ENCODE measurements at places on chromosomes 5 and 9.

- DNase-seq = no peak
Observed at GRCh38 chr5:160209917-160210316, 19.4 kb upstream of the FABP6 start.

GRCh38 chr5:52378237-52378636 is 409.5 kb upstream of the ITGA1 start:
- DNase-seq = no peak

DNA sequence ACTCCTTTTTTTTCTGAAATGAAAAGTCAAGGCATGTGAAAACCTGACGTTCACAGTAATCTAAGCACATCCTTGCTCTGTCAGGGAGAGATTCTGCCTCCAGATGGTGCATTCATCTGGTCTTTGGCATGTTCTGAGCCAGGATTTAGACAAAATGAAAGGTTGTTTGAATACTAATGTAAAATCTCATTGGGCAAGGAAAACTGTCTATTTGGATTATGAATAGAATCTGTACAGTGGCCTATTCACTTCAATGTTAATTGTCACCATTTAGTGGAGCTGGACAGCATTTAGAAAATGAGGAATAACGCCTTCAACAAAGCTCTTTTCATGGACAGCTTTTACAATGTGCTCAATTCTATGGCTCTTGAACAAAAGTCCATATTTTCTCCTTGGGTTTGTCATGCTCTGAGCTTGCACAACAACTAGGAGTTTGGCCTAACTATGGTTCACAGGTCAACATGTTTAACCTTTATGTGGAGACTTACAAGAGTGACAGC is 28.9 kb downstream of the ARHGEF28 start:
- DNase-seq = no peak

DNA sequence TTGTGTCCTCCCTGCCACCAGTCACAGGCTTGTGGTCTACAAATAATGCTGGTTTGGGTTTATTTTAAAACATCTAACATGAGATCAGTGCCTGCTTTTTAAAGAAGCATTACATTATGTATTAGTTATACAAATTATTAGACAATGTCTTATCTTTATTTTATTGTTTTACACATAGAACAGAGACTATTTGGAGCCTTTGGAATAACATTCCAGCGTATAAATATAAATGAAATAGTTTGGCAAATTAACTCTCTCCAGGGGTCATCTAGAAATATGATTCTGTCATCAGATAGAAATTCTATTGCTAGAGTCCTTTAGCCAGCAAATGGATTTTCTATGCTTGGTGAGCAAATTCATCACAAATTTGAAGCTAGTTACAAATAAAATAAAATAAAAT is 22.4 kb downstream of the MAP1B start:
- DNase-seq = no peak

GRCh38 chr5:74389531-74390305 is 250.8 kb downstream of the ENC1 start:
- DNase-seq = no peak

- no peak for DNase-seq
Observed at GRCh38 chr9:132609829-132610228, 27.4 kb downstream of the BARHL1 start.

- DNase-seq = no peak
Observed at GRCh38 chr5:122163121-122164069, 34.0 kb downstream of the ZNF474 start.

GRCh38 chr5:103938146-103938695 is 375.6 kb upstream of the NUDT12 start:
- no peak for DNase-seq

- DNase-seq = no peak
Observed at GRCh38 chr5:18000744-18001143, 366.5 kb downstream of the TAF11L14 start.

GRCh38 chr5:141250576-141250975 is 5.4 kb downstream of the PCDHB15 start:
- no peak for DNase-seq

DNA sequence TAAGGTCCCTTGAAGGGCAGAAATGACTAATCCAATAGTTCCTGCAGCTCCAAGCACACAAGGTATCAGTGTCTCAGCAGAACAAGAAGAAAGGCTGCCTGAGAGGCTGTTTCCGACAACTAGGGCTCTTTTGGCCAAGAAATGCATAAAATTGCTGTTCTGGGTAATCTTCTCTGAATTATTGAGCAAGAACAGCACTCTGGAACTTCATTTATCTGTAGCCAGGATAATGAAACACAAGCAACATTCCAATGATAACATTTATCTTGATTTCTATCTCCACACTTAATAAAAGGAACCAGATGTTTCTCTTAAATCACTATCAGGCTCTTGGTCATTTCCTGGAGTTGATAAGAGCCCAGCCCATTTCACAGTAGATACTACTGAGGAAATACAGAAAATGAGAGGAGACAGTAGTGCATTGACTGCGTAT is 17.0 kb upstream of the AUH start:
- DNase-seq = no peak

DNA sequence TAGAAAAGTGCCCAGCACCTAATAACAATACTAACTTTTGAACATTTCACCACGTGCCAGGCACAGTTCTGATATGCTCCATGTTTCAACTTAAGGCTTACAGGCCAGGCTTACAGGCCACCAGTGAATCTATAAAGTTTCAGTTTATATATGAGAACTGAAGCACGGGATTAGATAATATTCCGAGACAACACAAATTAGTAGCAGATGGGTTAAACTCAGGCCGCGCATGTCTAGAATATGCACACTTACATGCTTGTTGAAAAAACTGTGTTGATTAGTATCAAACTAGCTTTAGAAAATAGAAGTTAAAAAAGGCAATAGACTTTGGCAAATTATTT is 587.9 kb downstream of the MTRR start:
- DNase-seq = no peak

DNA sequence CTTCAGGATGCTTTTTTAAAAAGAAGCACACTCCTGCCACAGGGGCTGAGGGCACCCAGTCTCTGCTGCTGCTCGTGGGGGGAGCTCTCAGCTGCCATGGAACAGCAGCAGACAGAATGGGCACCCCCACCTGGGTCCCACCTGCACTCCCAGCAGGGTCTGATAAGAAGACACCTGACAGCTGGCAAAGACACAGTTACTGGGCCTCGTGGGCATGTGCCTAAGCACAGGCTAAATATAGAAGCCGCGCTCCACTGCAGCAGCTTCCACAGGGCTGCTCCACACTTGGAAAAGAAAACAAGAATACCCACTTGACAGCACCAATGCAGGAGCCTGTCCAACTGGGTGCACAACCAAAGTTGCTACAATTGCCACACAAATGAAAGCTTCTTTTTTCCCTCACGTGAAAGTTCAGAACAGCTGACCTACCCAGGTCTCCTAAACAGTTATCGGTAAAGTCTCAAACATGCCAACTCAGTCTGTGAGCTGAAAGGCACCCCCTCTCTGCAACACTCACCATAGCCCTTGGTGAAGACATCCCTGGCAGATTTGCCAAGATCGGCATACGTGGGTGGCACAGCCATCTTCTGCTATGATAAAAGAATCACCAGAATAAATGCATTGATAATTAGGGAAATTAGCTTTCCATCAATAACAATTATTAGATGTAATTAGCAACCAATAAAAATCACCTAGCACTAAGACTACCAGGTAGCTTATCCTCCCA is 12.2 kb downstream of the VDAC1 start:
- peak; percentile 16 for DNase-seq

- DNase-seq = no peak
Observed at GRCh38 chr5:32136342-32136741, 37.8 kb downstream of the GOLPH3 start.

GRCh38 chr5:34789021-34789531 is 49.9 kb upstream of the TTC23L start:
- no peak for DNase-seq

- DNase-seq = no peak
Observed at GRCh38 chr5:158641016-158641415, 458.7 kb downstream of the EBF1 start.

GRCh38 chr5:75306746-75307145 is 30.3 kb upstream of the HMGCR start:
- DNase-seq = no peak

DNA sequence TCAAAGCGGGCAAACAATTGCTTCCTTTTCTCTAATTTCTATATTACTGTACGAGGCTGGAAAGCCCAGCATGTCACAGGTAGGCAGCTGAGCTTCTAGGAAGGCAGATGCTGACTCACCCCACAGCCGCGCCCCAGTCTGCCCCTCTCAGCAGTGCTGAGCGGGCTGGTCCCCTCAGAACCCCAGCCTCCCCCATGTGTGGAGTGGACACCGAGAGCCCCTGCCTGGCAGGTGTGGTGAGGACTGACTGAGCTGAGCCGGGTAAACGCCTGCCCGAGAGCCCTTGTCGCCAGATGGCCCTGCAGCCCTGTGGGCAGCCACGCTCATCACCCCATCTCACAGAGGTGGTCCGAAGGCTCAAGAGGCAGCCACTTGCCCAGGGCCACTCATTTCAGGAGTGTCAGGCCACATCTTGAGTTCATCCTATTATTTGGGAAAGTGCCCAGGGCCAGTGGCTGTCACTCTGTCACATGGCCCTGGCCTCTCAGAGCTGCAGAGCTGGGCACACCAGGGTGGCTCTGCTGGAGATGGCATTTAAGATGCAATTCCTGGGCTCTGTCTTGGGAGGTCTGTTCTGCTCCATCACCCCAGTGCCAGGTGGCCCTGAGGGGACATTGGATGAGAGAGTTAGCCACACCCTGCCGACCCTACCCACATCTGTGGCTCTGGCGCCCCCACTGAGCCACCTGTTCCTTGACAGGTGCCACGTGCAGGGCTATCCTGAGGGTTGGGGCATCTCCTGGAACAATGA is 12.4 kb downstream of the CARD19 start:
- no peak for DNase-seq

DNA sequence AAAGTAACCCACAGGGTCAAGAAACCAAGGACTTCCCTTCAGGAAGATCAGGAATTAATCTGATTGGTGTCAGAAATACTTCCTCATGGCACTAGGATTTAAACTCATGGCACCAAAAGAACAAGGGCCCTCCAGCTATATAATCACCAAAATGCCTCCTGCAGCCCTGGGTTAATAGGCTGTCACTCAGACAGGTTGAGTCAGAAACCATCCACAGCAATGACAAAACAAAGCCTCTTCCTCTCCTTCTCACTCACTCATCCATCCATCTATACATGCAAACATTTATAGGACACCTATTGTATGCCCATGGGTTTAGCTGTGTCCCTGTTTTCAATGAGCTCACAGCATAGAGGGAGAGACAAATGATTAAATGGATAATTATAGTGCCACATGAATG is 62.5 kb upstream of the SPOCK1 start:
- DNase-seq = no peak

DNA sequence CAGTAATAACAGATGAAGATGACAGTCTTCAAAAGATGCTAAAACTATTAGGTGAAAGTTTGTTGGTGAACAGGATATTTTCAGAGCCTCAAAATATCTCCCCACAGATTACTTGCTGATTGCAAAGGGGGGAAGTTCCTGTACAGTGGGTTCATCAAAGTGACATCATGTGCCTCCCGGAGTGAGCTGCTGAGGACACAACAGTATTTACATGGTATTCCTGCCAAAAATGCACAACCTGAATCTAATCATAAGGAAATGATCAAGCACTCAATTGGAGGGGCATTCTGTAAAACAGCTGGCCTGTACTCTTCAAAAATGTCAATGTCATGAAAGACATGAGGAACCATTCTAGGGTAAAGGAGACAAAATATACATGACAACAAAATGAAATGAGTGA is 18.9 kb upstream of the GLIS3 start:
- no peak for DNase-seq

GRCh38 chr5:76818844-76819831 is at the start of gene F2RL1:
F2RL1 (plus strand) TSS chr5:76819030; CDS start chr5:76819183, 153 bp downstream.
- DNase-seq = peak; percentile 5

DNA sequence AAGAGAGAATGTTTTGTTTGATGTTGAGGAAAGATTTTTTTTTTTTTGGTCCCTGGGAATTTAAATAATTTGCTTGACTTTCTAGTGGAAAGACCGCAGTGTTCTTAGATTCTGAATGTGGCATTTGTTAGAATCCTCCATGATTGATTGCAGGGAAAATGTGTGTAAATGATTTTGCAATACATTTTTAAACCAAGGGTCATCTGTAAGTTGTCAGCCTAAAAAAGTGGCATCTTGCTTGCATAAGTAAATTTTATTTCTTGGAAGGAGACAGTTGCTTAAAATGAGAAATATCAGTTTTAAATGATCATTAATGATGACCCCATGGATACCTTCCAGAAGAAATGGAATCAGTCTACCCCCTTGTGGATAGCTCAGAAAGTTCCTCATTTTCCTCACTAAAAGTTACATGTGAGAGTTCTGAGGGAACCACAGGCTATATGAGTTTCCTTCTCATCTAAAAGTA is 105.1 kb upstream of the SLC25A48 start:
- no peak for DNase-seq

GRCh38 chr9:131056781-131057506 is 39.4 kb upstream of the AIF1L start:
- DNase-seq = no peak

GRCh38 chr9:1129382-1129781 is 79.2 kb downstream of the DMRT2 start:
- DNase-seq = no peak

DNA sequence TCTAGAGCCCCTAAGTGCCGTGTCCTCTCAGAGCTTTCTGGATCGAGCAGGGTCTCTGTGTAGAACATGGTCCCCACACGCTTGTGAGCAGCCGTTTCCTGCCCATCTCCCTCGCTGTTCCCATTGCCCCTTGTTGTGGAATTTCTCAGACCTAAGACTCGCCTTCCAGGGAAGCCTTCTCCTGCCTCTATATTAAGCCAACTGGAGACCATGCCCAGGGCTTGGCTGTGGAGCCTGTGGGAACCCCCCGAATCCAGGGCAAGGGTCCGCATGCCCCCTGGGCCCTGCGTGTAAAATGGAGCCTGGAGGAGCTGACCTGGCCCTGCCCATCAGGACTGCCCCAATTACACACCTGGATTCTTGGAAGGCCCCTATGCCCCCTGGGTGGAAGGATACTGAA is 14.5 kb upstream of the SPATA31E1 start:
- no peak for DNase-seq

GRCh38 chr5:39521940-39522590 is 97.3 kb upstream of the DAB2 start:
- no peak for DNase-seq
